ENCODE measurements at places on chromosomes 7 and 10. TPM values are rescaled to one million over a fixed set of nuclear protein-coding genes. Genes with fewer than 3 reads are reported as not detected.

SLC13A1 gene
- total RNA-seq, result not detected

LIPF gene
- total RNA-seq, result not detected

SPDYE11 gene
- total RNA-seq, result not detected

SHTN1 gene
- 1.4 TPM for total RNA-seq

PDE1C gene
- total RNA-seq, result 61.5 TPM

TDRD1 gene
- not detected for total RNA-seq

ST8SIA6 gene
- total RNA-seq, result 0.18 TPM

COL28A1 gene
- under 0.01 TPM for total RNA-seq

ANKRD30A gene
- total RNA-seq, result not detected

KDM7A gene
- 2.3 TPM for total RNA-seq

GLI3 gene
- 1.7 TPM for total RNA-seq

CLDN12 gene
- 46.4 TPM for total RNA-seq

UCMA gene
- not detected for total RNA-seq

DNTT gene
- not detected for total RNA-seq

HABP2 gene
- not detected for total RNA-seq

FOXI2 gene
- not detected for total RNA-seq

SEMA3A gene
- 187 TPM for total RNA-seq

RAMP3 gene
- not detected for total RNA-seq

TRIM73 gene
- total RNA-seq, result 0.18 TPM

C10orf95 gene
- not detected for total RNA-seq

ENO4 gene
- total RNA-seq, result under 0.01 TPM

DNA sequence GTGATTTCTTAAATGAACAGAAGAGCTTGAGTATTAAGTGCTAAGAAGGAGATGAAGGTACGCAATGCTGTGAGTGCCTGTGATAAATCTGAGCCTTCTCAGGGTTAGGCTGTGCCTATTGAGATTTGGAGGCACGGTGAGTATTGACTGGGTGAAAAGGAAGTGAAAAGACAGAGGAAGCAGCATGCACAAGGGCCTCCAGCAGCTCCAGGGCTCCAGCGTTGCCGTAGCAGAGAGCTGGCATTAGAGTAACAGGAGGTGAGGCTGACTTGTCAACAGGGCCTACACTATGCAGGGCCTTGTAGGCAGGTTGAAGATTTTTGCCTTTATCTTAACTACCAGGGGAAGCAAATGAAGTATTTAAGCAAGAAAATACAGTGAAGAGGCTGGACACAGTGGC, 54.1 kb upstream of the PDCD4 start:
- DNase-seq, result no peak

- no peak for DNase-seq
Measured at GRCh38 chr7:106219170-106219569, 65.6 kb downstream of the NAMPT start.

GRCh38 chr10:31273789-31274188, 45.2 kb upstream of the ZEB1 start:
- DNase-seq, result no peak

GRCh38 chr10:65320236-65321026, 1605.4 kb upstream of the LRRTM3 start:
- DNase-seq, result no peak

GRCh38 chr7:51234139-51234538, 82.5 kb downstream of the COBL start:
- DNase-seq, result no peak

GRCh38 chr10:77226452-77226851, 411.2 kb downstream of the KCNMA1 start:
- no peak for DNase-seq

GRCh38 chr10:6786579-6787031, 206.5 kb upstream of the PRKCQ start:
- peak; percentile 79 for DNase-seq

GRCh38 chr7:11540271-11540761, 291.7 kb downstream of the THSD7A start:
- DNase-seq, result no peak

DNA sequence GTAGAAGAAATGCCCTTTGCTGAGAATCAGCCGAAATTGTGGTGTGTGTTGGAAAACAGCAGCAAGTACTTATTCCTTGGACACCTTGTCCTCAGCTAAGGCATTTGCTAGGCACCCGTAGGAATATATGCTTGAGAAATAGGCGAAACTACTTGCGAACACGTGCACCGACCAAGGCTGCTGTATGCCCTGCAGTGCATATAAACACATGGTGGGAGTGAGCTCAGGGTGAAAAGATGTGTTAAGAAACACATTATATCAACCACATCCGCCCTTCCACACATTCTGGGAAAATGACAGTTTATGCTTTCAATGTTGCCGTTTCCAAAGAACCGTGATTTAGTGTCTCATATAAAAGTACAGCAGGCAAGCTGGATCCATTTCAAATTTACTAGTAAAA, 199.2 kb downstream of the JCAD start:
- DNase-seq, result peak; percentile 12

- DNase-seq, result no peak
Measured at GRCh38 chr7:31340603-31341002, at the start of gene NEUROD6. NEUROD6 (minus strand) TSS chr7:31340726; CDS start chr7:31339268, 1,458 bp downstream.

DNA sequence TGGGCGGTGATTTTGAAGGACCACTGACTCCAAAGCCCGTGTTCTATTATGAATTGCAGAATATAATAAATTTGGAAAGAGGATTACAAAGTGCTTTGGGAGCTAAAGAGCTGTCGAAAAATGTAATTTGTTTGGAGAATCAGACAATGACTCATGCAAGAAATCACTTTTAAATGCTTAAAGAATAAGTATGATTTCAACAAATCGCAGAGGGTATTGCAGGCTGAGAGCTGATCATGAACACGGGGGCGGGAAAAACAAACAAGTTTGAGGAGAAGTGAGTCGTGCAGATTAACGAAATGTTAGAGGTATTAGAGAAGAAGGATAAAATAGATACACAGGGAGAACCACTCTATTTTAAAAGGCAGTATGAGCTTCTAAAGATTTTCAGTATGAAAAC, 4.9 kb upstream of the HACD1 start:
- DNase-seq, result peak; percentile 70

GRCh38 chr7:151856098-151856497, 20.8 kb downstream of the PRKAG2 start:
- DNase-seq, result no peak

- DNase-seq, result peak; percentile 75
Measured at GRCh38 chr10:52213321-52213752, 100.7 kb upstream of the DKK1 start.

- DNase-seq, result peak; percentile 36
Measured at GRCh38 chr7:129560831-129561230, 50.7 kb upstream of the NRF1 start.

DNA sequence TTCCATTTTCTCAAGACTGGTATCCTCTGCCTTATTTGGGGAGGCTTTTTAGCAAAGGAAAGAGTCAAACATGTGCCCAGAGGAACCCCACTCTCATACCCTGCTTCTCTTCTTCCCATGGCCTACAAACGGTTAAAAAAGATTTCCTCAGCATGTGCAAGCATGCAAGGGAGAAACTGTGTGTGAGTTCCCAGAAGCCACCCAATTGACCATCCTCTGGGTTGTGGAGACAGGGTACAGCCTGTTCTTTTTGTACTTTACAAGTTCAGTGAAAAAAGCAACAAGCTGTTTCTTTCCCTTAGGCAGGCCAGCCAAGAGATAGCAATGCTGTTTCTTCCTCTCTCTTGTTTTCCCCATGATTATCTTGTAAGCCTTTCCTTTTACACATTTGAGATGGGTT, 68.8 kb upstream of the MTPN start:
- DNase-seq, result no peak

DNA sequence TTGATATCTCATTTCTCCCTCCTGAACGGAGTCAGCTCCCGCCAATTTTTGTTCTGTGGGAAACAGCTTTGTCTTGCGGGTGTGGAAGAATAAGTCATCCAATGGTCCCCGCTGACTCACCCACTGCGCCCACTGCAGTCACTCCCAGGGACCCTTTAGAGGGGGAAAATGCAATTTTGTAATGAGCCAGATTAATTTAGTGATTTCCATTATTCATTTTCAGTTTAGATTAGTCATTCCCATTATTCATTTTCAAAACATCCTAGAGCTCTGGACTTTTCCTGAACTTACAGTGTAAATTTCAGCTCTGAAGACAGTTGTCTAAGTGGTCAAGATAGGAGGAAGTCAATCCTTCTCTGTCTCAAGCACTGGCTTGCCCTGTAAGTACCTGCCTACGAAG, 154.9 kb upstream of the TMEM72 start:
- peak; percentile 82 for DNase-seq

DNA sequence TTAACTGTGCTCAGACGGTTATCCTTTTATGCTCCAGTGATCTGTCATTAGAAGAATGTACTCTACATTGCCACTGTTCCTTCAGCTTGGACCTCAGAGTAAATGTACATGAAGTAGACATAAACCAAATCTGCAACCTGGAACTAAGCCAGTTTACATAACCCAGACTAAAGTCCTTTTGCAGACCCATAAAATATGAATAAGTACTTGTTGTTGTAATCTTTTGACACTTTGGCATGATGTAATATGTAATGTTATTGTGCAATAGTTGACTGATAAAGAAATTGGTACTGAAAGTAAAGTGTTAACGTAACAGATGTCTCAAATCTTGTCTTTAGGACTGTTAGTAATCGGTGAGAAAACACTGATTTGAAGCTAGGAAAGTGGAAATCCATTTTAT, 115.8 kb upstream of the SORCS1 start:
- no peak for DNase-seq

- no peak for DNase-seq
Measured at GRCh38 chr7:110760341-110760740, 330.6 kb upstream of the LRRN3 start.

DNA sequence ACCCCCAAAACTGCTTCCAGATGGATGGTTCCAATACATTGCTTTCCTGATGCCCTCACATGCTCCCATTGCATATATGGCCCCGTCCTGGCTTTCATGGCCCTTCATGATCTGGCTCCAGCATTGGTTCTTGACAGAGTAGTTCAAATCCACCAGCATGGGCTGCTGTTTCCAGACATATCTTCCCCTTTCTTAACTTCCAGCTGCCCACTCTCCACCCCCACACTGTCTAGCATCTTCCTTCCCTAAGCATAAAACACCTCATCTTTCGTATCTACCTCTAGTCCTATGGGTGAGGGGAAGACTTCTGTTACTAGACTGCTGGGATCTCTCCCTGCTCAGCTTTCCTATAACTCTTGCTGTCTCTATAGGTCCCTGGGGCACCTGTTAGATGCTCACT, 13.2 kb upstream of the GOLGA7B start:
- no peak for DNase-seq

DNA sequence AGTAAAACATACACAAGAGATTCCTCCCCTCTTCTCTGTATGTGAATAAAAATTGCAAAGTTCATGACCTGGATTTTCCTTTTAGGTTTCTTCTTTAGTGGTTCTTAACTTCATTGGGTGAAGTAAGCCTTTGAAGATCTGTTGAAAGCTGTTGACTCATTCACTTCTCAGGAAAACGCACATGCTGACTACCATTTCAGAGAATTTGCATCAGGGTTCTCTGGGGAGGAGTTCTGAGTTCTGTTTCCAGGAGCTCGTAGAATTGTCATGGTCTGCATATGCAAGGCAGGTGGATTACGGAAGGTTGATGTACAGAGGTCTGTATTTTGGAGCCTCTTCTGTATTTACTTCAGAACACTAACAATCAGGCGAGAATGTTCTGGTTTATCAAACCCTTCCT, 962 bp upstream of the SLC26A4 start:
- DNase-seq, result peak; percentile 87

DNA sequence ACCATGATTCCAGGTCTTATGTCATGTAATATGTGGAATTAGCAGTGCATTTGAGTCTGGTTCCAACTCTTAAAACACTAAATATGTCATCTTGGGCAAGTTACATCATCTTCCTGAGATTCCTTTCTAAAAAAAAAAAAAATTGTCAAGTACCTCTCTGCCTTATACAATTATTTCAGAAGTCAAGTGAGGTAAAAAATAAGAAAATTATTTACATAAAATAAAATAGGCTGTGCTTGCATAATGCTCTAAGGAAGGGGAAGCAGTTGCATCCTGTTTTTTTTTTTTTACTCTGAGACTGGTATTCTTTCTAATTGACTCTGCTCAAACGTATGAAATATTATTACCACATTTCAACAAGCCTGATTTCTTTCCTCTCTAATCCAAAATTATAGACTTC, 55.1 kb upstream of the SEMA3A start:
- no peak for DNase-seq

DNA sequence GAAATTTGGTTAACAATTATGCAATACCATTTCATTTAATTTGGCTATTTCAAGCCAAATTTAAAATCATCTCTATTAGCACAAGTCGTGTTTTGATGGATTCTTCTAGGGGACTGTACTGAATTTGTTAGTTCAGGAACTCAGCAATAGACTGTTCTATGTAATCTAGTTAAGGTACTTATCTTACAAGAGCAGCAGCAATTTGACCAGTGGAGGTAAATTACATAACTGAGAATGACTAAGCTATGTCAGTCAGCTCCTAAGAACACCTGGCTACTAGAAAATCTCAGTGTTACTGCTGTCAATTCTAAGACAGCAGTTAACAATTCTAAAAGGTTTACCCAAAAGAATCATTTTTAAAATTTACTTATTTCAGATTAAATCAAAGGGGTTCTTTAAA, 513.9 kb upstream of the ZWINT start:
- DNase-seq, result no peak

GRCh38 chr7:87474533-87475358, 734 bp downstream of the ABCB4 start:
- no peak for DNase-seq

DNA sequence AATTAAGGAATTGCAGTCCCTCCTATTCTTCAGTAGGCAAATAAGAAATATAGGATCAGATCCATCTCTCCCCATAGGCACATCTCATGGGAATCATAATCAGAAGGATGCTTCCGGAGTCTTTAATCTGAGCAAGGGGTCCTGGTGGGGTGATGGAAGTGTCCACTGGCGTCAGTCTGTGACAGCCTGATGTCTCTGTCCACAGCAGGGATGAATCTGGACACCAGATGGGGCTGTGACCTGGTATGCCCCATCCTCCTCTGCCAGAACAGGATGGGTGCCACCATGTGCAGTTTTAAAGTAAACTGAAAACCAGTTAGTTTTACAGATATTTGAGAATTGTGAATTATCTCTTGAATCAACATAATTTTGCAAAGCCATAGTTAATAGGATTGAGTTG, 148.7 kb downstream of the C1GALT1 start:
- no peak for DNase-seq

- DNase-seq, result no peak
Measured at GRCh38 chr10:70533189-70533558, 54.6 kb downstream of the PALD1 start.

DNA sequence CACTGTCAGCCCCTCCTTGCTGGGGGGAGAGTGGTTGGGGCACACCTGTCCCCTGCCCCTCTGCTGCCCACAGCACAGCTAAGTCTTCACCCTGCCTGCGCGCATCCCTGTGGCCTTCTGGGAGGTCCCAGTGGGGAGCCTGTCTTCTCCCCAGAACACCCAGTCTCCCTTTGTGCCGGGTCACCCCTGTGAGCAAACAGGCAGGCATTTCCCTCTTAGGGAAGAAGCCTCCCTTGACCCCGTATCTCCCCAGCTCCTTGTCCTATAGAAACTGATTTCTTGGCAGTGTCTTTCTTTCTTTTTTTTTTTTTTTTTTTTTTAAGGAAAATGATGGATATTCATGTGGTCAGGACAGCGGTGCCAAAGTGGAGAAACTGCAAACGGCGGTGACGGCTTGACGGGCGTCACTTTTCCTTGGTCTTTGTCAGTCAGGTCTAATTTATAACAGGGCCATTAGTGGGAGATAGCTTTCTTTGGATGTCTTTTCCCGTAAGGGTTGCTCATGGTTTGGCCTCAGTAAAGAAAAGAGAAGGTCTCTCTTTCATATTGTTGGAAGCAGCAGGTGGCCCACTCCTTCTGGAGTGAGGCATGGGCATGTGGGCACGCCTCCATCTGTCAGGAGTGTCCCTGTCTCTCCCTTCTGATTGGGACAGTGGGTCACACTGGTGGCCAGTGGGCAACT, 115.3 kb downstream of the NKX6-2 start:
- DNase-seq, result no peak
